Kidney (tissue), 22 donors: ENCODE measurements at places on chromosomes 7 and 10. TPM values are rescaled to one million over a fixed set of nuclear protein-coding genes. Genes with fewer than 3 reads are reported as not detected.
A peak's percentile ranks its signal among the peaks of the same experiment; 100 is the strongest.

DNA sequence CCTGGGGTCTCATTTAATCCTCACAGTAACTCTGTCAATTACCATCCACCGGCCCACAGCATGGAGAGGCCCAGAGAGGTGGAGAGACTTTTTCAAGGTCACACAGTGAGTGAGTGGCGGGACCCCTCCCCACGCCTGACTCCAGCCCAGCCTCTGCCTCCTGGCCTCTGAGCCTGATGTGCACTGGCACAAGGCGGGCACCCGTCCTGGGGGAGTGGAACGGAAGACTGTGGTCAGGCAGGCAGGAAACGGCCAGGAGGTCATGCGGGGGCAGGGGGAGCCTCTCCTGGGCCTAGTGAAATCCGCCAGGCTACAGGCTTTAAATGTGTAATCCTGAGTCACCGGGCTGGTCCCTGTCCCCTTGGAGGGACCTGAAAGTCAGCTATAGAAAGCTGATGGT is 32.2 kb downstream of the ZCCHC24 start:
- DNase-seq: no peak
- peaks cover 2% of the 10 kb centered on the region for H3K4me1 ChIP-seq
- H3K4me3 ChIP-seq: no peak overlapping the region
- no peaks in the 10 kb centered on the region for H3K36me3 ChIP-seq
- H3K27me3 ChIP-seq: no peaks in the 10 kb centered on the region

- H3K36me3 ChIP-seq: no peaks in the 10 kb centered on the region
- DNase-seq: no peak
- no peaks in the 10 kb centered on the region for H3K27me3 ChIP-seq
- H3K4me3 ChIP-seq: no peak overlapping the region
- H3K4me1 ChIP-seq: no peaks in the 10 kb centered on the region
- H3K27ac ChIP-seq: no peak overlapping the region
Measured at GRCh38 chr7:145698526-145699262, 417.9 kb upstream of the CNTNAP2 start.

GRCh38 chr7:56079450-56080185 is 13.1 kb downstream of the PHKG1 start:
- no peak overlapping the region for H3K27ac ChIP-seq
- DNase-seq: no peak
- H3K4me1 ChIP-seq: peaks cover 10% of the 10 kb centered on the region
- no peak overlapping the region for H3K4me3 ChIP-seq
- H3K27me3 ChIP-seq: no peaks in the 10 kb centered on the region
- H3K36me3 ChIP-seq: no peaks in the 10 kb centered on the region

Gene LIPF
- total RNA-seq: not detected

DNA sequence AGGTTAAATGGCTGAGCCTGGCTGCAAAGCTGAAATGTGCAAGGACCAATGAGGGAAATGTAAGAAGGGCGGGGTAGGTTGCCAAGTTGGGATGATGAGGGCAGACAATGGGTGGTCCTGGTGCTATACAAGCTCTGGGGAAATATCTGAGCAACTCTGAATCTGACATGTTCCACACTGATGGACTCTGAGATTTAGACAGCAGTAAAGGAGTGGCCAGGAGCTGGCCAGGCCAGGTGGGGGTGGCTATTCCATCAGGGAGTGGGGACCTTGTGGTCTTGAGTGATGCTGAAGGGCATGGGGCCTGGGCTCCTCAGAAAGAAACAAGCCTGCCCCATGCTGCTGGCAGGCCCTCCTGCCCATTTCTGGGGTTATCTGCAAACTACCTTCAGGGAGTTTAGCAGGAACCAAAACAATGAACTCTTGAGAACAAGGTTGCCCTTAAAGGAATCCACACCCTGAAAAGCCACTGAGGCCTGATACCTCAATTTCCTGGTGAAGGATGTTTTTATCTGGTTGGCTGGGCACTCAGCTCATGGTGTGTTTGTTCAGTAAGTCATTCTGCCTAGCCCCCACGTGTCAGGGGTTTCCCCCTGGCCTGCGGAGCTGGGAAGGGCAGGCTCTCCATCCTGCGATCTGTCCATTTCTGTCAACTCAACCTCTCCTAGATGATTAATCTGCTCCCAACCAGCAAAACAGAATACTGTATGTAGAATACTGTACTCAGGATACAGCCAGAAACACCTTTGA is 143.3 kb upstream of the TNS3 start:
- peaks cover 3% of the 10 kb centered on the region for H3K4me1 ChIP-seq
- no peaks in the 10 kb centered on the region for H3K36me3 ChIP-seq
- H3K27me3 ChIP-seq: no peaks in the 10 kb centered on the region
- no peak overlapping the region for H3K27ac ChIP-seq
- no peak for DNase-seq

DNA sequence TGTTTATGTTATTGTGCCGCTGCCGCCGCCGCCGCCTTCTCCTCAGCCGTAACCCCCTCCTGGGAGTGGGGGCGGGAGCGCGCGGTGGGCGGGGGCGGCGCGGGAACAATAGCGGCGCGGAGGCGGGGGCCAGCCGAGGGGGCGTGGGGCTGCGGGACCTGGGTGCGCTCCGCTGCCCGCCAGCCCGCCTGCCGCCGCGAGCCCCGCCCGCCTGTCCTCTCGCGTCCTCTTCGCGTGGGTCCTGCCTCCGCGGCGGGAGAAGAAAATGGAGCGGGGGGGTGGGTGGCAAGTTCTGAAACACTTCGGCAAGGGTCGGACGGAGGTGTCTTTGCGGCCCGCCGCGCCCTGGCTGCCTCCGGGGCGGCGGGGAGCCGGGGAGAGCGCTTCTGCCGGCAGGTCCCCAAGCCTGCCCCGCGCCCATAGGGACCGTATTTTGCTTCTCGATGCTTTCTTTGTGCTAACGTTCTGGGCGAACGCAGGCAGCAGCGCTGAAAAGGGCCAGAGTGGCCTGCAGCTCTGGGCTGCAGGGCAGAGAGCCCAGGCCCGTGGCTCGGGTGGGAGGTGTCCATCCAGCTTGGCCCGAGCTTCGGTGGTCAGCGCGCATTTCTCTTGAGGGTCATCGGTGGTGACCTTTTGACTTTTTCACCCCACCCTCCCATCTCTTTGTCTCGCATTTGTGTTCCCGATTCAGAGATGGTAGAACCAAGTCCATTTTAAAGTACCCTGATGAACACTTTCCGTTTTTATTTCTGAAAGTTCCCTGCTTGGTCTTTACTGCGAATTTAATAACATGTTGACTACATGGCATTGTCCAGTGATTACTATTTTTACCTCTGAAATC is 613 bp downstream of the MAPK8 start:
- no peak for DNase-seq
- peak overlapping the region; percentile 86 for H3K4me3 ChIP-seq

DNA sequence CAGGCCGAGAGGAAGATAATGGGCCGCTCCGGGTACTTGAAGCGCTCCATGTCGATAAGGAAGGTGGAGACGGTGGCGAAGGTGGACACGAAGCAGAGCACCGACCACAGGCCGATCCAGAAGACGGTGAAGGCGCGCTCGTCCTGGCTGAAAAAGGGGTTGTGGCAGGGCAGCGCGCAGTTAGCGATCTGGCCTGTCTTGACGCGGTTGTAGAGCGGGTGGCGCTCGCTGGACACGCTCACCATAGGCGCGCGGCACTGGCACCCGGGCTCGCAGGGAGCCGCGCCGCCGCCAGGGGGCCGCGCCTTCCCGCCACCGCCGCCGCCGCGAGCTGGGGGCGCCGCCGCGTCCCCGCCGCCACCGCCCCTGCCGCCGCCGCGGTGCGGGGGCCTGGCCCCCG is 1.6 kb downstream of the FZD8 start:
- H3K4me1 ChIP-seq: peaks cover 9% of the 10 kb centered on the region
- peak overlapping the region; percentile 41 for H3K27ac ChIP-seq
- peak; percentile 89 for DNase-seq
- no peaks in the 10 kb centered on the region for H3K27me3 ChIP-seq
- no peaks in the 10 kb centered on the region for H3K36me3 ChIP-seq

- no peaks in the 10 kb centered on the region for H3K27me3 ChIP-seq
- no peaks in the 10 kb centered on the region for H3K36me3 ChIP-seq
- no peak for DNase-seq
- no peak overlapping the region for H3K27ac ChIP-seq
- H3K4me3 ChIP-seq: no peak overlapping the region
Measured at GRCh38 chr7:140584195-140584851, 56.3 kb downstream of the DENND2A start.

GRCh38 chr7:134320201-134320600 is 3.5 kb upstream of the SLC35B4 start:
- H3K27ac ChIP-seq: no peak overlapping the region
- no peak overlapping the region for H3K4me3 ChIP-seq
- DNase-seq: no peak
- H3K27me3 ChIP-seq: no peaks in the 10 kb centered on the region
- no peaks in the 10 kb centered on the region for H3K36me3 ChIP-seq
- no peaks in the 10 kb centered on the region for H3K4me1 ChIP-seq

Gene LLCFC1
- total RNA-seq: not detected

- no peaks in the 10 kb centered on the region for H3K27me3 ChIP-seq
- H3K27ac ChIP-seq: no peak overlapping the region
- H3K4me1 ChIP-seq: no peaks in the 10 kb centered on the region
- no peaks in the 10 kb centered on the region for H3K36me3 ChIP-seq
- H3K4me3 ChIP-seq: no peak overlapping the region
Measured at GRCh38 chr7:11650500-11650899, 181.5 kb downstream of the THSD7A start.

Gene TFR2
- total RNA-seq: 0.79 TPM

GRCh38 chr7:147196481-147196880 is 1079.9 kb downstream of the CNTNAP2 start:
- no peak overlapping the region for H3K27ac ChIP-seq
- no peaks in the 10 kb centered on the region for H3K27me3 ChIP-seq
- no peak overlapping the region for H3K4me3 ChIP-seq
- no peaks in the 10 kb centered on the region for H3K36me3 ChIP-seq
- DNase-seq: peak; percentile 67

GRCh38 chr7:130129011-130129411 is 58.7 kb downstream of the KLHDC10 start:
- H3K4me3 ChIP-seq: no peak overlapping the region
- H3K27ac ChIP-seq: no peak overlapping the region
- H3K4me1 ChIP-seq: peaks cover 5% of the 10 kb centered on the region

Gene ALDH18A1
- total RNA-seq: 72.0 TPM

- H3K27ac ChIP-seq: no peak overlapping the region
- H3K27me3 ChIP-seq: no peaks in the 10 kb centered on the region
- DNase-seq: no peak
- H3K36me3 ChIP-seq: no peaks in the 10 kb centered on the region
- H3K4me3 ChIP-seq: no peak overlapping the region
Measured at GRCh38 chr10:109765838-109766237, 157.5 kb downstream of the XPNPEP1 start.

GRCh38 chr10:124996854-124997215 is 54.9 kb downstream of the ZRANB1 start:
- peak; percentile 4 for DNase-seq
- H3K36me3 ChIP-seq: peaks cover 7% of the 10 kb centered on the region
- no peak overlapping the region for H3K4me3 ChIP-seq
- no peaks in the 10 kb centered on the region for H3K27me3 ChIP-seq

- H3K4me1 ChIP-seq: peaks cover 29% of the 10 kb centered on the region
- H3K36me3 ChIP-seq: no peaks in the 10 kb centered on the region
- peak overlapping the region; percentile 62 for H3K4me3 ChIP-seq
- H3K27ac ChIP-seq: peak overlapping the region; percentile 86
Measured at GRCh38 chr10:80407812-80408241, 524 bp upstream of the PRXL2A start.

Gene GIMAP2
- total RNA-seq: 19.5 TPM

GRCh38 chr7:77427996-77428603 is 12.0 kb upstream of the GSAP start:
- H3K36me3 ChIP-seq: no peaks in the 10 kb centered on the region
- H3K4me3 ChIP-seq: no peak overlapping the region
- no peak for DNase-seq
- H3K27me3 ChIP-seq: no peaks in the 10 kb centered on the region

Gene AS3MT
- total RNA-seq: 2.0 TPM

Gene SPDYE8
- total RNA-seq: not detected
